ENCODE measurements at places on chromosomes 2 and 18.

- no peak for DNase-seq
These were observed 27.6 kb upstream of the LGALSL start for GRCh38 chr2:64426183-64426952.

GRCh38 chr2:12127638-12128037, 381.2 kb downstream of the LPIN1 start:
- no peak for DNase-seq

DNA sequence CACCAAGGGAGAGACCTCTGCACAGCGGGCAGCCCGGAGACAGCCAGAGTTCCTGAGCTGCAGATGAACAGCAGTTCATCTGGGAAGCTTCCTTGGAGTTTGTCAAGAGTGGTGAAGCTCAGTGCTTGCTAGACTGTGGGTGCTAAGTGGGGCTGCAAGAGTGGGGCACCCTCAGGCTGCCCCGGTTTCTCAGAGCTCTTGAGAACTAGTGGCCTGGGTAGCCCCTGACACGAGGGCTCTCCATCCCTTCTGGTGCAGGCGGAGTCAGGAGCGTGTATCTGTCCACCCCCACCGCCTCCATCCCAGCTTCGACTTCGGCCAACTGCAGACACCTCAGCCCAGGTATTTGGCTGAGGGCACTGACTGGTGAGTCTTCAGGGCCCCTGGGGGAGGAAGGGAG, 222.0 kb downstream of the LOXHD1 start:
- DNase-seq: no peak

DNA sequence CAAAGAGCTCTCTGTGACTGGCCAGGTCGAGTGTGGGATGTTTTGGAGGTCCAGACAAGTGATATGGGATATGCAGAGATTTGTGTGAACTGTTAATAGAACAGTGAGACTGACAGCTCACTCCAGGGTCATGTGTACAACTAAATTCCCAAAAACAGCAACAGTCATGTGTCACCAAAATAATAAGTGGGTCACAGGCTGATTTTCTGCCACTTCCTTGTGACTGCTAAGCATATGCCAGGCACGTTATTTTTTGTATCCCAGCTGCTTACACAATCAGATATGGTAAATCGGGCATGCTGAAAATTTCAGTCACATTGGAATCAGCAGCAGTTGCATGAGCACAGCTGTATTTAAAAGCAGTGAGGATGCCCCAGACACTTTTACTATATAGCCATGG, 198.7 kb downstream of the PTGR3 start:
- no peak for DNase-seq

DNA sequence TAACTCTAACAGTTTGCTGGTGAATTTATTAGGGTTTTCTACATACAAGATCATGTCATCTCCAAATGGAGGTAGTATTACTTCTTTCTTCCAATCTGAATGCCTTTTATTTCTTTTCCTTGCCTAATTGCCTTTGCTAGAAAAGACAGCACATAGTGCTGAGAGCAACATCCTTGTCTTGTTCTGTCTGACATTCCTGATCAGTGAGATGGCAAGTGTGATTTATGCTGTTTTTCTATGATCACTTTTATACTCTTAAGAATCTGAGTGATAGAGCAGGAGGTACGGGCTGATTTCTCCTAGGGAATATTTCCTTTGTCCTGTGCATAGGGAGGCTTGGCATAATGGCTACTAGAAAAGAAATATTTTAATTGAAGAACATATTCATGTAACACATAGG, 17.3 kb downstream of the LYPD6B start:
- no peak for DNase-seq

DNA sequence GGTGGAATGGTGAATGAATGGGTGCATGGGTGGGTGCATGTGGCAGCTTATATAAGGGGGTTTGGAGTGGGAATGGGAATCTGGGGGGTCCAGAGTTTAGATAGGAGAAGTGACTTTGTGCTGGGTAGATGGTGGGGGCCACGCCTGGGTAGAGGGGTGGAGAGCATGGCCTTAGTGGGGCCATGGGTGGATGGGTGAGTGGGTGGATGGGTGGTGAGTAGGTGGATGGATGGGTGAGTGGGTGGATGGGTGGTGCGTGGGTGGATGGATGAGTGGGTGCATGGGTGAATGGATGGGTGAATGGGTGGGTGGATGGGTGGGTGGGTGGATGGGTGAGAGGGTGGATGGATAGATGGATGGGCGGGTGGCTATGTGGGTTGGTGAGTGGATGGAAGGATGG, 53.9 kb downstream of the MYO7B start:
- DNase-seq: no peak

- DNase-seq: no peak
These were observed 225.2 kb downstream of the ZNF521 start for GRCh38 chr18:25126751-25127150.

GRCh38 chr2:148350199-148350598, 294.4 kb upstream of the EPC2 start:
- no peak for DNase-seq

DNA sequence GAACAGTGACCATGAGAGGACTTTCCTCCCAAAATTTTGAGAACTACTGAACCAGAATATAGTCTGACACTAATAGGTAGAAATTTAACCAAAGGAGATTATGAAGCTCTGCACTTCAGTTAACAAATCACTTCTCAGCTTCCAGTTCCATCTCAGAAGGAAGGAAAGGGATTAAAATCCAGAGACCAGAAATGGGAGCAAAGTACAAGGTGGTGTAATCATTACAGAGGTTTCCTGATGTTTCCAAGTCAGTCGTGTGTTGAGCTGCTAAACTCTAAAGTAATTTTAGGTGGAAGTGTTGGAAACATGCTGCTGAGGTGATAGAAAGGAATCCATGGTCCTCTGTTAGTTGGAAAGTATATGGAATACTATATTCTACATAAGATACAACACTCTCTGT, 10.8 kb downstream of the TYMS start:
- DNase-seq: no peak
